Activated T-cell treated with anti-CD3 and anti-CD28 coated beads, Interleukin-2, amount 50 U/mL, for 4 hours (primary cell): ENCODE measurements at places on chromosomes 4 and X. TPM values are rescaled to one million over a fixed set of nuclear protein-coding genes. Genes with fewer than 3 reads are reported as not detected.

- no peak for DNase-seq
Measured at GRCh38 chr4:109912706-109913595, at the start of gene EGF. EGF (plus strand) TSS chr4:109912883; CDS start chr4:109913336, 453 bp downstream.

GRCh38 chr4:84507941-84508340 is 8.8 kb upstream of the NKX6-1 start:
- DNase-seq, result no peak

DNA sequence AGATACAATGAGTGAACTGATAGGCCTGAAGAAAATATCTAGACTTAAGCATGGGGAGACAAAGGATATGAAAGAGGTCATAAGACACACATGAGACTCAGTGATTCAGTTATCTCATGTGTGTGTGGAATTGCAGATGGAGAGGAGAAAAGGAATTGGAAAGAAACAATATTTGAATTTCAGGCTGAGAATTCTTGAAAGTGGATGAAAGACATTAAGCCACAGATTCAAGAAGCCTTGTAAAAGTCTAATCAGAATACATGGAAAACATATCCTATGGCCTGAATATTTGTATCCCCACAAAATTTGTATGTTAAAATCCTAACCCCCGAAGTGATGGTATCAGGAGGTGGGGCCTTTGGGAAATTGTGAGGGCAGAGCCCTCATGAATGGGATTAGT is 28.3 kb downstream of the NSUN7 start:
- DNase-seq, result no peak

- DNase-seq, result no peak
Measured at GRCh38 chr4:12118651-12119213, 690.0 kb upstream of the HS3ST1 start.

GRCh38 chr4:151455212-151455611 is 46.2 kb downstream of the FHIP1A start:
- no peak for DNase-seq

GRCh38 chrX:40172401-40173142 is 74.8 kb upstream of the BCOR start:
- DNase-seq, result no peak

DNA sequence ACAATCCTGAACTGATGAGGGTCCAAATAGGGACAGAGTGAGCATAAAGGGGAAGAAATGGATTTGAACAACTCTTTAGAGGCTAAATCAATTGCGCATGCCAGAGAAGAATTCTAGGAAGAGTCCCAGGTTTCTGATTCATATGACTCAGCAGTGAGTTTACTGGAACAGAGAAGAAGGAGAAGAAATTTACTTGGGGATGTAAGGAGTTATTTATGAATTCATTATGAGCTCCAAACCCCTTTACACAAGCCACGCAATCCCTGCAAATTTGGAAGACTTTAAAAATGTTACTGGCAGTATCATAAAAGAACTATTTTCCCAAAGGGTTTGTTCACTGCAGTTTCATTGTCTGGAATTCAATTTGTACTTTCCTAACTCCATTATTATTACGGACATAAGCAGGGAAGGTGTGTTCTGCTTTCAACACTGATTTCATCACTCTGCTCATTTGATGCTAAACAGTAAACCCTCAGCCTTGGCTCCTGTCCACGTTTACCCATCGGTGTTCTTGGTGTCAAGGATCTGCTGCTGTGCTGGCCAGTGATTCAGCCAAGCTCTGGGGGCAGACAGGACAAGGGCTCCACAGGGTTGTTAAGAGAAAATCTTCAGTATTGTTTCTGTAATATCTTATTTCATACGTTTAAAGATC is 273.7 kb downstream of the HNRNPD start:
- no peak for DNase-seq

GRCh38 chr4:5051278-5052203 is at the start of gene STK32B:
STK32B (plus strand) TSS chr4:5051480.
- no peak for DNase-seq

- DNase-seq, result no peak
Measured at GRCh38 chrX:40853004-40853815, 117.9 kb upstream of the MED14 start.

DNA sequence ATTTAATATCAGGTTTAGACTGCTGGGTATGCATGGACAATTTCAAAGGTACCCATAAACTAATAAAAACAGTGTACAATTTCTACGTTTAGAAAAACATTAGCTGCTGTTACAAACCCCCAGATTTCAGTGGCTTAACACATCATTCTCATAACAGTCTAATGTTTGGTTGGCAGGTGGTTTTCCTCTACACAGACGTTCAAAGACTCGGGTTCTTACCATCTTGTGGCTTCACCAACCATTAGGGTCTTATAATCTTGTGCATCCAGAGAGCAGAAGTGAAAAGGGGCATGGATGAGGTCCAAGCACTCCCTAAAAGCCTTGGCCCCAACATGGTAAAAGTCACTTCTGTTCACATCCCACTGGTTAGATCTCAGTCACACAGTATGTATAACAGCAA is 71.6 kb downstream of the SH3RF1 start:
- DNase-seq, result no peak

Gene S100P
- total RNA-seq, result 2.8 TPM

Gene TEX13C
- total RNA-seq, result not detected

Gene GYPB
- total RNA-seq, result not detected

Gene RNF4
- 97.4 TPM for total RNA-seq

Gene NSG1
- total RNA-seq, result 1.9 TPM
